ENCODE measurements at places on chromosomes 2 and 18.

GRCh38 chr18:52313213-52313612, 26.8 kb upstream of the DCC start:
- no peak for DNase-seq

DNA sequence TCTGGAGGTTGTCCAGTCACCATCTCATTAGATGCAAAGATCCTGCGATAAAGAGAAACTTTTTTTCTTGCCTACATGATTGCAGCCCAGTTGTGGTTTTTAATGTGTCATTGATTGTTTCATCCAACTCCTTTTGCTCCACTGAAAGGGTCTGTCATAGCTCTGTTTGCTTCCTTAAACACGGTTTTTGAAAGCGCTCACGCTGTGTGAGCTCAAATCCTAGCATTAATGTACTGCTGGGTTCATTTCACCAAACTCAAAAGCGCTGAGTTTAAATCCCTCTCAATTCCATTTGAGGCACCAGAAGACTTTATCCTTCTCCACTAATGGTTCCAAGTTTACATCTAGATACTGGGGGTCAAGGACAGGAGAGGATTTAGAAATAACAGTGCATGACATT, 53.6 kb downstream of the CDK15 start:
- DNase-seq = no peak

DNA sequence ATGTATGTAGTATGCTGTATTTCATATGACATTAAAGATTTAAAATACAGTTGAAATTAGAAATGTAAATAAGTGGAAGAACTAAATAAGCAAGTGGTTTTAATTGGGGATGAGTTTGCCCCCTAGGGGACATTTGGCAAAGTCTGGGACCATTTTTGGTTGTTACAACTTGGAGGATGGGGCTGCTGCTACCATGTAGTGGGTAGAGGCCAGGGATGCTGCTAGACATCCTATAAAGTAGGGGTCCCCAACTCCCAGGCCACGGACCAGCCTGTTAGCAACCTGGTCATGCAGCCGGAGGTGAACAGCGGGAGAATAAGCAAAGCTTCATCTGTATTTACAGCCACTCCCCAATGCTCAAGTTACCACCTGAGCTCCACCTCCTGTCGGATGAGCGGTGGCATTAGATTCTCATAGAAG, 27.9 kb upstream of the ASNSD1 start:
- no peak for DNase-seq

- no peak for DNase-seq
Measured at GRCh38 chr2:154689158-154689557, 9.3 kb upstream of the KCNJ3 start.

- DNase-seq = no peak
Measured at GRCh38 chr2:195514365-195514764, 142.7 kb upstream of the SLC39A10 start.

DNA sequence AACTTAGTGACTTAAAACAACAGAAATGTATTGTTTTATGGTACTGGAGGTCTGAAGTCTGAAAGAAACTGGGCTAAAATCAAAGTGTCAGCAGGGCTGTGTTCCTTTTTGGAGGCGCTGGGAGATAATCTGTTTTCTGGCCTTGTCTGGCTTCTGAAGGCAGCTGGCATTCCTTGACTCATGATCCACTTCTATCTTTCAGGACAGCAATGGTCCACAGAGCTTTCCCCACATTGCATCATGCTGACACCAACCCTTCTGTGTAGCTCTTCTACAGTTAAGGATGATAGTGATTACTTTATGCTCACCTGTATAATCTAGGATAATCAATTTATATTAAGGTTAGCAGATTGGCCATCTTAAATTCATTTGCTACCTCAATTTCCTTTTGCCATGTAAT, 392.1 kb downstream of the TDRD15 start:
- no peak for DNase-seq

Measured in C1 segment of cervical spinal cord (tissue), 14 donors.